ENCODE measurements at places on chromosomes 2 and 18.
A peak's percentile ranks its signal among the peaks of the same experiment; 100 is the strongest.

DNA sequence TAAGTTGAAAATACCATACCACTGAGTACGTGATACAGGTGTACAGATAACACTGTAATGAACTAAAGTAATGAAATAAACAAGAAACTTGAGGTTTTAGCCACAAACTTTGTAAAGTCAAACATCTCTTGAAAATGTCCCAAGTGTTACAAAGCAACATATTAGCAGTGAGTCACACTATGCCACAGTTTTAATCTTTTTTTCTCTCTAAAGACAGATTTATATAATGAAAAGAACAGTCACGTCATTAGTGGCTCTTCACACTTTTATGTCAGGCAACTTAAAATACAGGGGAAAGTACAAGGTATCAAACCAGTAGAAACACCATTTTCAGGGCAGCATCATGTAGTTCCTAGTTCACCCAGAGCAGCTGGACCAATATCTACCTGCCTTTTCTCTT lies 42.1 kb downstream of the RAPH1 start:
- DNase-seq: no peak

DNA sequence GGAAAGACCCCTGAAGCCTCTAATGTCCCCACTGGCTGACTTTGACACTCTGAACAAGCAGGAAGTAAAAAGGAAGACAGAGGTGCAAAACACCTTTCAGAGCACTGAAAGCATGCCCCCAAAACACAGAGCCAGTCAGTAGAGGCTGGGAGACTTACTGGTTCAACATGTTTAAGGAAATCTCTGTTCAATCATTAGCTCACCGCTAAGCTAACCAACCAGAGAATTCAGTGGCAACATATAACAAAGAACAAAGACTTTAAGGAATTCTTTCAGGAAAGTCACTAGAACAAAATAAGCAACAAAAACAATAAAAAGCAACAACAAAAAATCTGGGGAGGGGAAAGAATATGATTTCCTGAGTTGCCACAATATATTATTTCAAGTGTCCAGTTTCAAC lies 24.1 kb upstream of the RNU4ATAC start:
- no peak for DNase-seq

- DNase-seq: no peak
Observed at GRCh38 chr2:232843834-232844233, 26.2 kb upstream of the SNORC start.

GRCh38 chr2:55431982-55432627 lies 12.4 kb upstream of the CCDC88A start:
- DNase-seq: no peak

- DNase-seq: no peak
Observed at GRCh38 chr2:231469583-231469950, 5.3 kb upstream of the NCL start.

GRCh38 chr18:3269241-3269913 lies 7.4 kb downstream of the MYL12B start:
- DNase-seq: no peak

DNA sequence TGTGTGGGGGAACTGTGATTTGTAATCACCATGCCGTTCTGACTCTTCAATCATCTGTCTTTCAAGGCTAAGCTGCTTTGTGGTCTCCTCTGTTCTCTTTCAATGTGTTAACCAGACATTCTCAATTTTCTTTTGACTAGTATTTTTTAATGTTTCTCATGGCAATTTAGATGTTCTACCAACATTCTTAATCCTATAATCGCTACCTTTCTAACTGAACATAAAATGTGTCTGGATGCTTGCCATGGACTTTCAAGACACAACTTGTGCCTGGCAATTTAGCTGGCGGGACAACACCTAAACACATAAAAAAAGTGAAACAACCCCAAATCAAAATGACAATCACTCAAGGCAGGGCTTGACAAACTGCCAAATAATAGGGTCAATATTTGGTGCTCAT lies 135.0 kb upstream of the ACKR3 start:
- no peak for DNase-seq

- DNase-seq: peak; percentile 36
Observed at GRCh38 chr18:59459369-59460071, 100.5 kb upstream of the LMAN1 start.

GRCh38 chr2:146240391-146240790 lies 1604.4 kb upstream of the ACVR2A start:
- peak; percentile 21 for DNase-seq

DNA sequence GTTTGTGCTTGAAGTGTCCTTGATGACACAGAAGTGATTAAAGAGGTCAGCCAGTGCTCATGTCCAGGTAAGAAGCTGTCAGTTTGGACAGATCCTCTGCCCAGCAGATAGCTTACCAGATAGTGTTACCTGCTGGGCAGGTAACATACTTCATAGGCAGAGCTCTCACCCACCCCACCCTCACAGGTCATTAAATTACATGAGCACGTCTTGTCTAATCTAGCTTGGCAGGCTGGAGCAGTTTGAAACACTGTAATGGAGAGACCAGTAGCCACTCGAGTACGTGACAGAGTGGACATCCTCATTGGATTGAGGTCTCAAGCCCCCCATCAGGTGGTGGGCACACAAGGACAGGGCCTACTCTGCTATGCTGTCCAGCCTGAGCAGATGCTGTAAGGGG lies 27.1 kb downstream of the TTC32 start:
- no peak for DNase-seq

GRCh38 chr18:71743634-71744033 lies 800.5 kb downstream of the CBLN2 start:
- DNase-seq: no peak

GRCh38 chr18:63051928-63052327 lies 267.6 kb downstream of the BCL2 start:
- DNase-seq: no peak

GRCh38 chr2:73091164-73091563 lies 19.7 kb upstream of the SFXN5 start:
- no peak for DNase-seq

- DNase-seq: no peak
Observed at GRCh38 chr2:11127761-11128160, 27.5 kb upstream of the SLC66A3 start.

- DNase-seq: no peak
Observed at GRCh38 chr2:64980183-64980582, 9.0 kb upstream of the SLC1A4 start.

GRCh38 chr18:57057890-57058289 lies 89.0 kb upstream of the BOD1L2 start:
- DNase-seq: no peak

DNA sequence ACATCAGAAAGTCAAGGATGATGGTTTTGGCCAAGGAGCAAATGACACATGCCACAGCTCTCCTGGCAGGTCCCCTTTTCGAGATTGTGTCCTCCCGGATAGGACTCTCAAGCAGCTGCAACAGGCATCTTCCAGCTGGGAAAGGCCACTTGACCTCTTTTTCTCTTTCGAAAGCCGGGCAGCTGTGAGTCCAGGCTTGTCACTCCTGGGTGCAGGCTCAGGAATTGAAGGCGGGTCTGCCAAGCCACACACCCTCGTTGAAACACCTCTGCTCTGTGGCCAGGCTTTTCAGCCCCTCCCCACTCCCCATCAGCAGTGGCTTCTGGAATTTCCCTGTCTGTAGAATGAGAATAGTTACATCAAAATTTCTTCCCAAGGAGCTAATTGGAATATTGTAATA lies 98.0 kb downstream of the CCDC138 start:
- DNase-seq: no peak

- no peak for DNase-seq
Observed at GRCh38 chr2:218437969-218438368, 19.0 kb downstream of the VIL1 start.

DNA sequence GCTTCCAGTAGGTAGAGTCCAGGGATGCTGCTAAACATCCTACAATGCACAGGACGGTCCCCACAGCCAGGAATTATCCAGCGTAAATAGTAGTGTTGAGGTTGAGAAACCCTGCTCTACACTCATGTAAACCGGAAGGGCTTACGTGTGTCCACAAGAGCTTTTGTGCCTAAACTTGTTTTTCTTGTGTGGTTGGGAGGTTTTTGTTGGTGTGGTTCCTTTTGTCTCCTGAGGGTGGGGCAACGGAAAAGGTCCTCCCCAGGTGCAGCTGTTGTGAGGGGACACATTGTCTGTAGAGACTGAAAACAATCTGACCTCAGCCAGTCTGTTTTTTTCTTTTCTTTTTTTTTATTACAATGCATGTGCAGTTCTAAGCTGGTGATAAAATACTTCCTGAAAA lies 72.7 kb upstream of the MGAT5 start:
- no peak for DNase-seq

GRCh38 chr2:98823196-98824170 lies 92.6 kb upstream of the MGAT4A start:
- DNase-seq: no peak

DNA sequence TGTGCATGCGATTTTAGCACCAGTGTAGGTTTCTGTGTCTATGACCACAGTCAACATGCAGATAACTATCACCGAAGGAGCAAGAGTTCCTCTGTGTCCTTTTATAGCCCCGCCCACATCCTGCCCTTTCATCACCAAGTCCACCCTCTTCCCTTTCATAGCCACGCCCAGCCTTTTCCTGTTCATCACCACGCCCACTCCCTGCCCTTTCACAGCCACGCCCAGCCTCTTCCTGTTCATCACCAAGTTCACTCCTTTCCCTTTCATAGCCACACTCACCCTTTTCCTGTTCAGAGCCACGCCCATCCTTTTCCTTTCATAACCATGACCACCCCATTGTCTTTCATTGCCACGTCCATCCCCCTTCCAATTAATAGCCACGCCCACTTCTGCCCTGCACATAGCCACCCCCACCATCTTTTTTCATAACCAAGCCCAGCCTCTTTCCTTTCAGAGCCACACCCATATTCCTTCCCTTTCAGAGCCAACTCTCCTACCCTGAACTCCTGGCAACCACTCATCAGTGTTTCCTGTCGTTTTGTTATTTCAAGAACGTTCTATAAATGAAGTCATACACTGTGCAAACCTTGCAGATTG lies 273.9 kb downstream of the MYT1L start:
- DNase-seq: no peak

DNA sequence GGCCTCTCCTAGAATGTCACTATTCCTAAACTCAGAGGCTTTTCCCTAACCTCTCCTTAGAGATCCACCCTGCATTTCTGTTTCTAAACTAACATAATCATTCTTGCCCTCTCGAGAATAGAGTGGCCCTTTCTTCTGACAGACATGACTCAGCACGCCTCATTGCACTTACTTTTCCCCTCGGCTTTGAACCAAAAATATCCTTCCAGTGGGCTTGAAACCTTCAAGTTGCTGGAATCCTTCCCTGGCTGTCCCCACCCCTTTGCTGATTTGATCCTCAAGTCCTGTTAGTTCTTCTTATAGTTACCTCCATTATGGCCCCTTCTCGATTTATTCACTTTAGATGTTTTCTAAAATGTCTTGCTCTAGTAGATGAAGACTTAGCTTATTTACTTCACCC lies 158.0 kb downstream of the LTBP1 start:
- no peak for DNase-seq

GRCh38 chr18:33282142-33282541 lies 158.4 kb downstream of the CCDC178 start:
- DNase-seq: no peak

GRCh38 chr2:206353685-206354084 lies 79.2 kb downstream of the ZDBF2 start:
- no peak for DNase-seq

GRCh38 chr2:120830096-120830830 lies 94.6 kb downstream of the GLI2 start:
- DNase-seq: no peak

DNA sequence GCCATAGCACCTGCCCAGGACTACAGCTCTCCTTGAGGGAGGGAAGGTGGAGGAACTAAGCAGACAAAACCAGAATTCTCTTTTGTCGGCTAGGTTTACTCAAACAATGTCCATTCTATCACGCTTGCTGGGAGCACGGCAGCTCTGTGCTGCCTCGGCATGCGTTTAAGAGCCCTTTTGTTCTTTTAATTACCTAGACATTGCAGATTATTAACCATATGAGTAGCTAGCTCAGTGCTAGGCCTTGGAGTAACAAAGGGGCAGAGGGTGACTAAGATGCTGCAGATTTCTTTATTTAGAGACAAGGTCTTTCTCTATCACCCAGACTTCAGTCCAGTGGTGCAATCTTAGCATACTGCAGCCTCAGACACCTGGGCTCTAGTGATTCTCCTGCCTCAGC lies 11.1 kb downstream of the MSGN1 start:
- no peak for DNase-seq

GRCh38 chr2:204437815-204438756 lies 107.2 kb upstream of the PARD3B start:
- no peak for DNase-seq

GRCh38 chr2:136205615-136206014 lies 87.7 kb upstream of the CXCR4 start:
- no peak for DNase-seq

DNA sequence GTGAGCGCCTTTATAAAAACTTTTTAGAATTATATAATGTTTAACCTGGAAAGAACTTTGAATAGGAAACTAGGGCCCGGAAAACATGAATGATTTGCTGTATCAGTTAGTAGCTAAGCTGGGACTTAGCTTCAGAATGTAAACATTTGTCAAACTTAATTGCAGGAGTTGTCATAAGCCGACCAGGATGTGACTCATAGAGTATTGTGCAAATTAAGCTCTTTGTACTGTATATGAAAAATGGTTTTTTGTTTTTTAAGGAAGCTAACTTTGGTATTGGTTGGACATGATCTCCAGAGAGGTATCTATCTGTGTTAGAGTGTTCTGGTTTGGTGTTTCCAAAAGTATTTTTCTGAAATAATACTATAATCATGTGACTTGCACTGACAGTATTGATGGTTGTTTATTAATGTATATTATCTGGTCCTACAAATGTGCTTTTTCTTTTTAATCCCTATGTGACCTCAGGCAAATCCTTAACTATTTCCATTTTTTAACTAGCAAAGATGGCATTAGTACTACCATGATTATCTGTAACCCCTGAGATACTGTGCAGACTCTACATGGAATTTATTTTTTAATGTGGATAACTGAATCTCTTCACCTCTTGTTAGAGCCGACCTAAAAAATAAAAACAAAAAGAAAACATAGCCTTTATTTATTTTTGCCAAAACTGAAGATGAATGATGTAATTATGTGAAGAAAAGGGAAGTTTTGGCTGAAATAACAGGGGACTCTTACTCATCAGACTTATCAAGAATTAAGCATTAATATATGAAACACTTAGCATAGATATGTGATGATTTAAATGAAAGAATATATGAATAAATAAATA lies 11.7 kb downstream of the YIPF4 start:
- peak; percentile 62 for DNase-seq

DNA sequence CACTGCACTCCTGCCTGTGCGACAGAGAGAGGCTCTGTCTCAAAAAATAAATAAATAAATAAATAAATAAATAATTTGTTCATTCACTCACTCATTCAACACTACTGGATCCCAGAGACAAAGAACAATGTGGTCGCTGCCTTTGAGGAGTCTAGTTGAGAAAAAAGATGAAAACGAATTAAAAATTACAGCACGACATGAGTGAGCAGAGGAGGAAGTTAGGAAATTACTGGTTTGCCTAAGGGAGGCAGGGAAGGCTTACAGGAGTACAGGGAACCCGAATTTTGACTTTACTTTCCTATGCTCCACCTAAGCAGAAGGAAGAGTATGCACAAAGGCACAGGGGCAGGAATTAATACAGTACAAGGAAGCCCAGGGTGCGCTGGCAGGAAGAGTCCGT lies 4.2 kb upstream of the KCMF1 start:
- no peak for DNase-seq

- DNase-seq: no peak
Observed at GRCh38 chr2:236121546-236121945, 46.6 kb downstream of the GBX2 start.
